ENCODE measurements at places on chromosomes 12 and 14.

DNA sequence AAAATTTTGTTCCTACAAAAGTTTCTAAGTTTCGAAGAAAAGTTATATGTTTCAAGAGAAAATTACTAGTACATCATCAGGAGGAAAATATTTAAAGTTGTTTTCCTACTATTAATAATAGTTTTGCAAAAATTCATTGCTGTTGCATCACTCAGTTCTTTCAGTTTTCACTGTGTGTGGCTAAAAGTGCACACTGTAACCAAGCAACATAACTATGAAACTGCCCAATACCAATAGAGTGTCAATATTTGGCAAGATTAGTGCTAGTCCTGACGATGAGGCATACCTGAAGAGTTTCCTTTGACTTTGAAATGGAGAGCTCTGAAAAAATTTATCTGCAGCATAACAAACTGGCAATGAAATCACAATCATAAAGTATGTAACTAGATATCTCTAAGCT is 194.3 kb downstream of the CPNE8 start:
- no peak for ATAC-seq

DNA sequence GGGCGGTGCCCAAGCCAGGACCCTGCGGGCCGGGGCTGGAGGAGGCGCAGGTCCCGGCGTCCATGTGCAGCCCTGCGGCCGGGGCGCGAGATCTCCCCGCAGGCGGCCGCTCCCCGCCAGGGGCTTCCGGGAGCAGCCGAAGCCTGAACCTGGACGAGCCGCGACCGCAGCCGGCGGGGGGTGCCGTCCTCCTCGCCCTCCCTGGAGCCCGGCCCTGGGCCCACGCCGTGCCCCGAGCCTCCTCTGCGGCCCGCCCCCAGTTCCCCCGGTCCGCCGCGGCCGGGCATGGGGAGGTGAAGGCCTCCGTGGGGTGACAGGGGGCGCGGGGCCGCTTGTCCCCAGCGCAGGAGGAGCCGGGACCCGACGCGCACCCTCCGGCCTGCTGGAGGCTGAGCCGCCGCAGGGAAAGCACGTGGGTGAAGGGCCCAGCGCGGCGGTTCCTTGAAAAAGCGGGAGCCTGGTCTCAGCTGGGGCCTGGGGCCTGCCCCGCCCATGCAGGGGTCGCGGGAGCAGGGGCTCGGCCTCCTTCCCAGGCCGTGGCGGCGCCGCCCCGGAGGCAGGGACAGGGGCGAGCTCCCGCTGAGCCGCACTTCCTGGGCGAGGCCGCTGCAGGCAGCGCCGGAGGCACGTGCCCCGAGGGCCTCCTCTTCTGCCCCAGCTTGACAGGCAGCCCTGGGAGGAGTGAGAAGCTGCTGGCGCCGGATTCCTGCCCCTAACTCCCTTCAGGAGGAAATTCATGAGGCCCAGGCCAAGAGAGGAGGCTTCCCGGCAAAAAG is 55.6 kb upstream of the PPP2R5C start:
- peak; percentile 54 for ATAC-seq

- ATAC-seq, result no peak
Measured at GRCh38 chr14:20848955-20849570, 42.1 kb upstream of the RNASE3 start.

GRCh38 chr14:31357279-31357678 is 63.1 kb downstream of the HEATR5A start:
- ATAC-seq, result no peak

DNA sequence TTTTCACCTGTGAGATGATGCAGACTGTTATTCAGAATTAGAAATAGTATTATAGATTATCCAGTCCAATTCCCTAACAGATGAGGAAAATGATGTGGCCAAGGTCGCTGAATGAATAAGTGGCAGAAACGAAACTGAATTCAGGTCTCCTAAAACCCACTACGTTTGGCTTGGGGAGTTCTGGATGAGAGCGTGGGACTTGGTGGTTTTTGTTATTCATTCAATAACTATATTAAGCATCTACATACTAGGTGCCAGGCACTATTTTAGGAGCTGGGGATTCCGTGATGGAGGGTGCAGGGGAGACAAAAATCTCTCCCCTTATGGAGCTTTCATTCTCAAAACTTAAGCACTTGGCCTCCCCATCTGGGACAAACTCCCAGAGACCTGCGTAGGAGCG is 813 bp upstream of the CCDC184 start:
- peak; percentile 14 for ATAC-seq

- ATAC-seq, result no peak
Measured at GRCh38 chr12:116977465-116978380, 67.0 kb downstream of the FBXW8 start.

GRCh38 chr14:53062856-53063255 is 90.3 kb downstream of the DDHD1 start:
- no peak for ATAC-seq

DNA sequence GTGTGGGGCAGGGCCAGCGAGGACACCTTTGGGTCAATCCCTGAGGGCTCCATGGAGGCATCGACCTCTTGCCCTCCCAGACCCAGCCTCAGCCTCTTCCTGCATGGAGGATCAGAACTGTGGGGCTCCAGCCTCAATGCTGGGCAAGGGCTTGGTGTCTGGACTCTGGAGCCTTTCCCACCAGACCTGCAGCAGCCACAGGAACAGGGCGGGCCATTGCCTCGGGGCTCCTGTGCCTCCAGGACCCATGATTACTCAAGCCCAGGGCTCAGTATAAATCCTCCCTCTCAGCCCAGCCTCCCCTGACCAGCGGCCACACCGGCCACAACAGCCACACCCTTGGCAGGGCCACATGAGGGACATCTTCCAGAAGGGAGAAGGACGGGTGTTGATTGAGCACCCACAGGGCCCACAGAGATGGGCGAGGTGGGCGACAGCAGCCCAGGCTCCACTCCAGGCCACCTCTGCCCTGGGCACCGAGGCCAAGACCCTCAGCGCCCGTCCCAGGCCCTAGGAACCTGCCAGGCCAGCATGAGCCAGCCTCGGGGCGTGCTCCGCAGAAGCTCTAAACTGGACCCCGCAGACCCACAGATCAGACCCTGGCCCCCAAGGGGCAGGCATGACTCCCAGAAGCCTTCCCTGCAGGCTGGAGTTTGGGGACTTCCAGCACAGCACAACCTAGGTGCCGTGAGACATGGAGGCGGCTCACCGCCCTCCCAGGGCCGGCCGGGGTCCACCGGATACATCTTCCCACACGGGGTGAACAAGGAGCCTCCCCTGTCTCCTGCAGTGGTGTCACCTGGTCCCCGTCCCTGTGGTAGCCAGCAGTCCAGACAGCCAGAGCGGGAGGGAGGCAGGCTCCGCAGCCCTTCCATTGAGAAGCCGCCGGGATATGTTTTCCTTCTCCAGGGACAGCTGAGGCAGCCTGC is 25.1 kb downstream of the NCOR2 start:
- no peak for ATAC-seq
